ENCODE measurements at places on chromosomes 3 and 15. TPM values are rescaled to one million over a fixed set of nuclear protein-coding genes. Genes with fewer than 3 reads are reported as not detected.

Gene CIP2A
- 16.2 TPM for total RNA-seq

Gene HESX1
- 0.47 TPM for total RNA-seq

Gene SH2D7
- not detected for total RNA-seq

Gene PARP15
- not detected for total RNA-seq

Gene APBA2
- not detected for total RNA-seq

Gene ADGRG7
- 0.08 TPM for total RNA-seq

Gene RAB6B
- not detected for total RNA-seq

Gene DNAH12
- total RNA-seq: 0.05 TPM

Gene CCDC13
- not detected for total RNA-seq

Gene ZNF35
- total RNA-seq: 3.0 TPM

Gene LMAN1L
- total RNA-seq: not detected

Gene DENND6A
- total RNA-seq: 6.8 TPM

Gene HHATL
- total RNA-seq: not detected

Gene FAM43A
- 0.57 TPM for total RNA-seq

Data from HT-29 (cell line).